CD4-positive, alpha-beta T cell treated with Interleukin-12 subunit alpha and Interleukin-12 subunit beta, for 1 hour (primary cell): ENCODE measurements at places on chromosomes 2 and 18.

- DNase-seq, result no peak
Observed at GRCh38 chr2:133591164-133591563, 22.9 kb upstream of the NCKAP5 start.

DNA sequence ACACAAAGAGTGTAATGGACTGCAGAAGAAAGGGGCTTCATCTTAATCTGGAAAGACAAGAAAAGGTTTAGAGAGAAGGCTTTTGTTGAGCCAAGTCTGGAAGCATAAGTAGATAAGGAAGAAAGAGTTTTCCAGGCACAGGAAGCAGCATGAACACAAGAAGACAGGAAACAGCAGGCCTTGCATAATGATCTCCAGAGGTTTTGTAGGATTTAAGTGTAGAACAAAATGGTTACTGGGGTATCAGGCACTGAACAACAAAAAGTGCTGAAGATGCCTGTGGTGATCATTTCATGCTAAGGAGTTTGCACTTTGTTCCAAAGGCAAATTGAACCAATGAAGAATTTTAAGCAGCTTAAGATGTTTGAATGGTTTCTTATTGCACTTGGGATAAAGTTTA is 281.6 kb upstream of the TANK start:
- DNase-seq, result no peak

DNA sequence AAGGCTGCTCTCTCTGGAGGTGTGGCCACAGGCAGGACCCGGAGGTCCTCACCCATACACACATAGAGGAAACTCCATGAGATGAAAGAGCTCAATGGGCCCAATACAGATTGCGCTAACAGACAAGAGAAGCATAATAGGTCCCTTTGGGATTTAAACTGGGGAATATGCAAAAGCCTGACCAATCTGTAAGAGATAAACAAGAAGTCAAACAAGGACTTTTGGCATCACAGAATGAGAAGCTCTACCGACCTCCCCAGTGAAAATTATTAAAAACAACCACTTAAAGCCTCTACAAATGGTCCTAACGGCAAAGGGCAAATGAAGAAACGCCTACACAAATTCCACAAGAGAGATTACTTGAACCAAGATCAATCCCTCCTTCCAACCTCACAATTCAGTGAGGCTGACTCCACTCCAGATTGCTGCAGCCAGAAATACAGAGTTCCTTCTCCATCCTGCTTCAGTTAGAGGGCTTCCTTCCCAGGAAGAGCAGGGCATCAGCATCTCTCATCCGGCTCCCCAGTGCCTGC is 10.8 kb downstream of the IWS1 start:
- no peak for DNase-seq

DNA sequence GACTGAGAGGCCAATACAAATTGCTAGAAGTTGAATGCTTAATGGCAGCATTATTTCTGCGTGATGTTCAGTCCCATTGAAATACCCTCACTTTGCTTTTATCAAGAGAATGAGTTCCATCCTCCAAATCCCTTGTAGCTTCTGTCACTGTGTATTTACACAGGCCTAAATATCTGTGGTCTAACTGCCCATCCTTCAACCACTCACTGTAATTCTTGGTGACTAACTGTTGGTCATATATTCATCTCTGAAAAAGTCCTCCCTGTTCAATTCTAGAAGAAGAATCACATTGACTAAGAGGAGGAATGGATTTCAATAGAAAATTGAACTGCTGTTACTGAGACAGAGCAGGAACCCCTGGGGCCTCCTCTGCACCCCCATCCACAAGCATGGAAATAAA is 74.2 kb upstream of the L3MBTL4 start:
- no peak for DNase-seq

DNA sequence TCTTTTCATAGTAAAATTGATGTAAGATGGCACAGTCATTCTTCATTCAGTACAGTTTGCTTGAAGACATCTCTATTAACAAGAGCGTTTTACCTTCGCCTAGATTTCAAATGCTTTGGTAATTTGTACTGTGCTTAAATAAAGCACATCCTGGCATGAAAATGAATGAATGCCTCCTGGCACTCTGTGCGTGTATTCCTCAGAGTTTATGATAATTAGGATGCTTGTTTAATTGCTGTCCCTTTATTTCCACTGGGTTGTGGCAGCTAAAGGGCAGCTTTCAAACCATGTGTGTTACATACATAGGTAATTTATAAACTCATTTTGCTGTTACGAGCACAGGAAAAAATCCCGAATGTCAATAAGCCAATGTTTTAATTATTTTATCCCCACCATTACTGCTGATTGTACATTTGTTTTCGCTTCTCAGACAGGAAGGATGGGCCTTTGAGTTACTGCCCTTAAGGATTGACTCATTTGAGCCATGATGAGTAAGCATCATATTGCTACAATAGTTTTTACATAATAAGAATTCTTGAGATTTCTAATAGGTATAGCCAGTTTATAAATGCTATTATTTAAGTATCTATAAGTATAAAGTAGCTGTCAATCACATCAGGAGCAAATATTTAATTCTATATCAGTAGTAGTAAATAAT is 516.5 kb downstream of the XIRP2 start:
- no peak for DNase-seq

GRCh38 chr2:23694058-23695045 is 232.6 kb downstream of the ATAD2B start:
- no peak for DNase-seq

DNA sequence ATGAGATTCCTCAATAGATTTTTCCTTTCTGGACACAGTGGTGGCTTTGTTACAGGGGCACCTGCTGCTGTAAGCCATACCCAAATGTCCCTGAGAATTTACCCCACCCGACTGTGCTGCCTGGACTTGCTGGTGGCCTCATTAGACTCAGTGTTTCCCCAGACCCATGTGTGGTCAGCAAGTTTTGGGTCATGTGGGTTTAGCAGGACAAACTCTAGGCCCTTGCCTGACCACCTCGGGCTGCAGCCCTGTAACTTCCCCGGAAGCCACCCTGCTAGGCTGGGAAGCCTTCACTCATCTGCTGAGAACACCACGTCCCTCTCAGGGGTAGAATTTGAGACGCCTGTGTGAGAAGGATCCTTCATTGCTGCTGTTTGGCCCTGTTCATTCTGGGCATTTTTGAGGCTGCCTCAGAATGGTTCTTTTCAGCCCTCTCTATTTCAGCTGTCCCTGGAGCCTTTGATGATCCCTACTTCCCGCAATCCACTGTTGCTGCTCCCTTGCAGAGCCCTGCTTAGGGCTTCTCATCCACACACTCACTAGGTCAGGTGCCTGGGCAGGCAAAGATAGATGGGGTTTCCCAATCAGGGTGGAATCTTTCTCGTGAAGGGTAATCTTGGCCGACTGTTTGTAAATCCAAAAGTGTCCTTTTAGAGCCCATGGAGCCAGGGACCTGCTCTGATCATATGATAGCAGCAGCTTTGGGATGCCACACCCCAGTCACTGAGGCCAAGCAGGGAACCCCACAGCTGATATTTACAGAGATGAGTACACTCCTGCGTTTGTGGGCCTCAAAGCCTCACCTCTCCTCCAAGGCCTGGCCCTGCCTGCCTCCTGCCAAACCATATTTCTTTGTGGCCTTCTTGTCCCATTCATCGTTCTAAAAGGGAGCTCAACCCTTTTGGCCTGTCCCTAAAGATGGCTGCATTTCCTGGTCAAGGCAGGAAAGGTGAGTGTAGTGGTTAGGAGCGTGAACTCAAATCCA is 6.7 kb downstream of the EHD3 start:
- no peak for DNase-seq

- DNase-seq, result no peak
Observed at GRCh38 chr2:214774108-214774507, 35.4 kb downstream of the BARD1 start.

DNA sequence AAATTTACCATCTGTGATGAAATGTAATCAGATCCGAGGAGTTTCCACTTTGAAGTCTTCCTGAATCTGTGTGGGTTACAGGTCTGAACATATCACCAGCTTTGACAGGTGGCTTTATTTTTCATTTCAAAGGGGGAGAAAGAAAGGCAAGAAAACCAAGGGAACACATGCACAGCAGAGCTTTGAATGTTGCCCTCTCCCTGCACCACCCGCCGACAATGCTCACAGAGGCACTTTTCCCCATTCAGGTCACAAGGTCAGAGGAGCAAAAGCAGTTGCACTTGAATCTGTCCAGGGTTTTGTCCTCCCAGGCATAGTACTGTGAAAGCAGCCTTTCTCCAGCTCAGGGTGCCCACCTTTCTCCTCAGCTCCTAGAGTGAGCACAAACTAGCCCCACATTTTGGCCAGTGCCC is 130.2 kb downstream of the OSR1 start:
- DNase-seq, result no peak

DNA sequence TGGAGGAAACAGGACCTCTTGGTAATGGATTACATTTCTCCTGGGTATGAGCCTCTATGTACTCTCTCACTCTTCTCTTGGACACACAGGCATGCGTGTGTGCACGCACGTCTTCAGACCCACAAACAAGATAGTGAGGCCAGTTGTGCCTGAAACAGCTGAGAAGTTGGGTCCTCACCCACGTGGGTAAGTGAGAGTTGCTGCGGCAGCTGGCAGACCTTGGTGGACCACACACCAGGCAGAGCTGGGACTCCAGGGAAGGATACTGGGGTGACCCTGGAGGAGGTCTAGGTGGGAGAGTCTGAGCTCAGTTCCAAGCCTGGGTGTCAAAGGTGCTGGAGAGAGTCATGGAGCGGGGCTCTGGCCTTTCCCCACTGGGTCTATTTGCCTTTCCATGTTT is 194.3 kb downstream of the HAUS1 start:
- no peak for DNase-seq

- DNase-seq, result no peak
Observed at GRCh38 chr18:41973983-41974382, 18.9 kb downstream of the PIK3C3 start.

DNA sequence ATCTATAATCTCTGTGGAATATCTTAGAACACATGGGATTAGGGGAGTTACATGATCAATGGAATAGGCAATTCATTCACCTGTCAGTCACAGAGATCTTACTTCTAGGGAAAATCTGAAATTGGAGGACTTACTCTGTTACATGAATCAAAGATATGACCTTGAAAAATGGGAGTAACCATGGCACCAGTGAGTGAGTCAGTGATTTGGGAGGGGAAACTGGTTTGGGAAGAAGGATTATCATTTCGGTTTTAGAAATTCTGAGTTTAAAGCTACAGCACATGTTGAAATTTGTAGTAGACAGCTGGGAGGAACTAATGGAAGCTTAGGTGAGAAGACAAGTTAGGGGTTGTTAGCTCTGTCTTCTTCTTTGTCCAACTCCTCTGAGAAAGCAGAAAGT is 153.7 kb downstream of the CAMKMT start:
- DNase-seq, result no peak

- no peak for DNase-seq
Observed at GRCh38 chr2:175742367-175742766, 259.7 kb downstream of the LNPK start.

- DNase-seq, result no peak
Observed at GRCh38 chr18:8365528-8365927, 243.7 kb upstream of the RAB12 start.

GRCh38 chr2:36362291-36362690 is 6.7 kb downstream of the CRIM1 start:
- no peak for DNase-seq

DNA sequence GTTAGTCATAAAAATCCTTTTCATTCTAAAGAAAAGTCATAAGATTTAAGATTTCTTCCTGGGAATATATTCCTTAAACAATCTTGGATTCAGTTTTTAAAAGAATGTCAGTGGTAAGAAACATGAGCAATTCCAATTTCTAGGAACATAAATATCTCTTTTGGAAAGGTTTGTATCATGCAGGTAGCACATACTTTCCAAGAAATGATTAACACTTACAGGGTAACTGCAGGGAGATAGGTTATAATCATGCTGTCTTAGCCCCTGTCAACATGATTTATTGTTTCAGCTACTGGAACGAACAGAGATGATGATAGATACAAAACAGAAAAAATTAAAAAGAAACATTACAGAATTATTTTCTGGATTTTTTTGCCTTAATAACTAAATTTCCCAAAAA is 1537.7 kb downstream of the LRP1B start:
- DNase-seq, result no peak

GRCh38 chr18:10264260-10264659 is 190.2 kb upstream of the APCDD1 start:
- no peak for DNase-seq

DNA sequence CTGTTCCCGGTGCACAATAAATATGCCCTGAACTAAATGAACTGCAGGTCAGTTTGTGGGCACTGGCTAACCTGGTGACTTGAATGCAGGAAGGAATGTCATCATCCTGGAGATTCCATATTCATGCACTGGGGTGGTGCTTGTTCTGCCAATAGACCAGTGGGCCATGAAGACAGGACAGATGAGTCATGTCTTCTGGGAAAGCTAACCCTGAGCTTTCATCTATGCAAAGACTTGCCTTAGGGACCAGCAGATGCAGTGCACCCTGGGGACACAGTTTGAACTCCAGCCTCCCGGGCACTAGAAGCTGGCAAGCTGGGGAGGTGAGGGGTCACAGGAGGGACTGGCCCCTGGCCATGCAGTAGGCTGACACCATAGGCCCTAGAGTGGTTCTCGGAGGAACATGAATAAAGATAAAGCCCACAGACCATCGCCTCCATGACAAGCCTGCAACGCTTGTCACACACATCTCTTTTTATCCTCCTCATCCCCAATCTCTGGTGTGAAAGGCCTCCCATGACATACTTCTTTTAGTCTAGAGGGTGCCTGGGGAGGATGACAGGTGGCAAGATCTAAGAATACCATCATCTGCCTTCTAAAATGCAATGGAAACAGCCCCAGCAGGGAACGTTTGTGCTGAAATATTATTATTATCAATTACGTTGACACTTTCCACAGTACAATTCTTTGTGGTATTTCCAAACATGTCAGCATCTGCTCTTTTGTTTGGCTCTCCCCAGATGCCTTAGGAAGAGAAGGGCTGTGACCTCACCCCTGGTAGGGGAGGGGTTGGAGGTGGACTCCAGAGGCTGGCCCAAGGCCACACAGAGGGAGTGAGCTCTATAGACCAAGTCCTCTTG is 267.4 kb upstream of the RAB6C start:
- DNase-seq, result no peak

GRCh38 chr18:55432307-55433040 is 155.5 kb downstream of the TCF4 start:
- no peak for DNase-seq

- DNase-seq, result peak; percentile 30
Observed at GRCh38 chr2:61493523-61493942, 22.6 kb upstream of the USP34 start.

DNA sequence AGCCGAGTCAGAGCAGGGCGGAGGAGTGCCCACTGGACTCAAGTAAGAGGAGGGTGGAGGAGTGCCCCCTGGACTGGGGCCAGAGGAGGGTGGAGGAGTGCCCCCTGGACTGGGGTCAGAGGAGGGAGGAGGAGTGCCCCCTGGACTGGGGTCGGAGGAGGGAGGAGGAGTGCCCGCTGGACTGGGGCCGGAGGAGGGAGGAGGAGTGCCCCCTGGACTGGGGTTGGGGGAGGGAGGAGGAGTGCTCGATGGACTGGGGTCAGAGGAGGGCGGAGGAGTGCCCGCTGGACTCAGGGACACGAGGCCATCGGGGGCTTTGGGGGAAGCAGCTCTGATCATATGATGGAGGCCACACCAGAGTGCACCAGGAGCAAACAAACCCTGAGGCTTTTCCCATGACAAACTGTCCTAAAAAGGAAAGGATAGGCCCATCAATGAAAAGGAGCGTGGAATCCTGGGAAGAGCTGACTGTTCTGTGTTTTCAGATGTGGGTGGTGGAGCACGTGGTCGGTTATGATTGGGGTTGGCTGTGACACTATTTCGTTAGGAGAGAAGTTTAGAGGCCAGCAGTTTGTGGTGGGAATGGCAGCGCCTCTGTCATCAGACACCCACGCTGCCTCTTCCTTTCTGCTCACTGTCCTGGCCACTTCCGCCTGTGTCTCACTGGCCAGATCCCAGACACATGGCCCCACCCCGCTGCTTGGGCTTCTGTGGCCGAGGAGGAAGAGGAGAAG is 24.5 kb upstream of the HPCAL1 start:
- DNase-seq, result peak; percentile 28
